ENCODE measurements at places on chromosomes 5 and 9.
A peak's percentile ranks its signal among the peaks of the same experiment; 100 is the strongest.

GRCh38 chr9:20988061-20988460 lies 43.4 kb downstream of the HACD4 start:
- DNase-seq: no peak

- no peak for DNase-seq
Observed at GRCh38 chr5:76351176-76351575, 51.9 kb upstream of the IQGAP2 start.

DNA sequence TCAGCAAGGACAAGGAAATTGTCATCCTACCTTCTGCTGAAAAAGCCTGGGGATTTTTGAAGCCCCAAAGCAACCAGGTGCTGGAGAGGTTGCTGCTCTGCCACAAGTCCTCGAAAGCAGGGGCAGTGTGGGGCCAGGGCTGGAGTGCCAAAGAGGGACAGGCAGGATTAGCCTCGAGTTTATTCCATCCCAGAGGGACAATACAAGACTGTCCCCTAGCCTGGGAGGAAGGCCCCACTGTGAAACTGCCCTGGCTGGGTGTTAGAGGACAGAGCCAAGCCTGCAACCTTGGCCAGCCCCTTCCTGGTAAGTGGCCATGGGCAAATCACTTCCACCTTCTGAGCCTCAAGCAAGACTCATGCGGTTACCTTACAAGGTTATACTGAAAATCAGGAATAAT lies 55.1 kb downstream of the WHRN start:
- no peak for DNase-seq

DNA sequence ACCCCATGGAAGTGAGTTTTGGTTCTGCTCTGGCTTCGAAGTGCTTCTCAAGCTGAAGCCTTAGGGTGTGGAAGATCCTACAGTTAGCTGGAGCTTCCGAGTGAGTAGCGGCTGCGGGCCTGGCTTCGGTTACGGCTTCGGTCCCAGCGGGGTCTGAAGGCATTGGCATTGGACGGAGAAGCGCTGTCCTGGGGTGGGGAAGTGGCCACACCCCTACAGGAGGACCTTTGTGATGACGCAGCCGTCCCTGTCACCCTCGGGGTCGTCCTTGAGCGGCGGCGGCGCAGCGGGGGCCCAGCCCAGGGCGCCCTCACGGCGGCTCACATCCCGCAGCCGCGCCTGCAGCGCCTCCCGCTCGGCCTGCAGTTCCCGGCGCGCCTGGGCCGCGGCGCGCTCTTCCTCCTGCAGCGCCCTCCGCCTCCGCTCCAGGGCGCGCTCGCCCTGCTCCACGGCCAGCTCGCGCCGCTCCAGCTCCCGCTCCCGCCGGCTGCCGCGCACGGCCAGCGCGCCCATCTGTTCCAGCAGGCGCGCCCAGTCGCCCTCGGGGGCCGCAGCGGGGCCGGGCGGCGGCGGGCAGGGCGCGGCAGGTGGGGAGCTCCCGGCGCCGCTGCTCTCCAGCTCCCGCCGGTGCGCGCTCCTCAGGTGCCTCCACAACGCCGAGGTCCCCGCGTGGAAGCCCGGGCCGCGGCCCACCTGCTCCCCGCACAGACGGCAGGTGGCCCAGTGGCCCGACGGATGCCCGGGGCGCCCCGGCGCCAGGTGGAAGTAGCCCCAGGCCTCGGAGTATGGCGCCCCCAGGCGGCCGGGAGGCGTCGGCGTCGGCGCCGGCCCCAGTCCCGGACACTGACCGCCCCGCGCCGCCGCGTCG lies 9.9 kb downstream of the ZBED3 start:
- peak; percentile 53 for DNase-seq

DNA sequence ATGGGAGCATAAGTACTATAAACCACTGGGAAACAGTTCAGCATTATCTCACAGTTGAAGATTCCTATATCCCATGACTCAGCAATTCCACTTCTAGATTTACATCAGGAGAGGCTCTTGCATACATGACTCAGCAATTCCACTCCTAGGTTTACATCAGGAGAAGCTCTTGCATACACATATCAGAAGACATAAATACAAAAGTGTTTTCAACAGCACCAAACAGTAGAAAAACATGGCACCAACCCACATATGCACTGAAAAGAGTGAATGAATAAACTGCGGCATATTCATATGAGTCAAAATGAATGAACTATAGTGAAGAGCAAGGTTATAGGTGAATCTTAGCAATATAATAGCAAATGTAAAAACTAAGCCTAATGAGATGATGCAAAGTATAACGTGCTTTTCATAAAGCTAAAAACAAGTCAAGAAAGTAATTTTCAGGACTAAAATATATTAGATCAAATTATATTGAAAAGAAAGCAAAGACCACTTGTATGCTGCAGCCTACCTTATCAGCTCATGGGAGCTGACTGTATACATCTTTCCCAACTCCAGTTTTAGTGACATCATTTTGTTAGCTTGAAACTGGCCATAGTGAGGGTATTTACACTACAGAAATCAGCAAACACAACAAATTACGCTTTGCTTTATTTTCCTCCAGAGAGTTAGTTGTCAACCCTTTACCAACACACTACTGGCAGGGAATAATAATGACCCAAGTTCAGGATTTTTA lies 95.8 kb downstream of the ANKRD18B start:
- DNase-seq: no peak

DNA sequence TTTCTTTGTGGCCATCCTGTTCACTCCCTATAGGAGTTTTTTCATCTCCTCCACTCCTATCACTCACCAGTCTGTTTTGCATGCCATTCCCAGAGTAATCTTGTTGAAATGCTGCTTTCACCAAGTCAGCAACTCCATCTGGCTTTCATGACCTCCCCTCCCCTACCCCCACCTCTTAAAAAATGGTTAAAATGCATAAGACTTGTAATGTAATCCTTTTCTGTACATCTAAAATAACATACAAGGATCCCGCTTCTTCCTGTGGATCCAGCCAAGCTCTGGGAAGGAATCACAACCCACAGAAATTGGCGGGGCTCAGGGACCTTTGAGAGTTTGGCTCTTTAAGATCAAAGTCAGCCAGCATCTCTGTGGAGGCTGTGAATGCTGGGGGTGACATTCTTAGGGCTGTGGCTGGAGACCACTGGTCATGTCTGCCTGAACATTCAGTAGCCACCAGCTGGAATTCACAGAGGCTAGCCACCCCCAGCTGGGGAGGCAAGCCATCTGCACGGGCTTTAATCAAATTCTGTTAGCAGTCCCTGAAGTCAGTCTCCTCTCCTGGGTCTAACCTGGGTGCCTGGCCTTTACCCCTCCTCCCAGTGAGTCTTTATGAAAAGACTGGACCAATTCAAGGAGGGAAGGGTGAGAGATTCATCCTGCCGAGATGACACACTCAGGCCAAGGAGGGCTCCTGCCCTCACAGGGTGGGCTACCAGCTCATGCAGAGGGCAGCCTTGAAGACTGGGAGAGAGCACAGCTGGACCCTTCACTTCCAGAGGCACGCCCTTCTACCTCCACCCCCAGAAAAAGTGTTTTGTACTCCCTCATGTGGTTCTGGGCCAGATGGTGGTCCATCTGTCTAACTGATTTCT lies 132.9 kb downstream of the LIFR start:
- DNase-seq: no peak

DNA sequence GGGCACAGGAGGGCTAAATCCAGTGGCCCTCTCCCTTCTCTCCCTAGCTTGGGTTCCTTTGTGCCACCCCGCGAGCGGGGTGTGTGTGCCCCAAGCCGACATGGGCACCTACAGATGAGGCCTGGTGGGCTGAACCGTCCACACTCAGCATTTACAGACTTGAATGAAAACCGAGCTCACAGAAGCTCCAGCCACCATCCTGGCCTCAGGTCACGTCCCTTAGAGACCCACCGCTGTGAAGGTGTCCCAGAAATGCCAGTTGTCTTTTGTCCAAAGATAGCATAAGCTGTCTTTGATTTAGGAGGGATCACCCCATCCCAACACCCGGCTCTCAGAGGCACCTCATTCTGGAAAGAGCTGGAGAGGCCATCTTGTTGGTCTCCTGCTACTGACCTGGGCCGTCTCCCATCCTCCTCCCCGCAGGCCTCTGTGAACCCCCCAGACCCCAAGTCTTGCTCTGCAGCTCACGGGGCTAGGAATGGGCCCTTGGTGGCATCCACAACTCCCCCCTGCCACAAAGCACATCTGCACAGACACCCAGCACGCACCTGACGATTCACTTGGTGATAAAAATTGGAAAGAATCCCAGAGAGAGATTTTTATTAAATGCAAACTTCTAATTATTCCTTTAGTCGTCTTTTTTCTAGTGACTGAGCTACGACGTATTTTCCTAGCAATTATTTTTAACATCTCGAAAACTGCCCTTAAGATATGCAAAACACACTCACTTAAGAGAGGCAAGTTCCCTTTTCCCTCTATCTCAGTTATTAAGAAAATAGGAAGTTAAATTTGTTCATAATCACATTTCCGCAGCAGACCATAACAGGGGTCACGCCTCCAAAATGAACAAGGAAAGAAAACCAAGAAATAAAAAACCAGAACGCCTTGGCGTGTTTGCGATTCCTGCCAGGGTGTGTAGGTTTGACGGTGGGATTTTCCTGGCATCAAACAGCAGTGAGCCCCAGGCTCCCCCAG lies 80.5 kb upstream of the LMX1B start:
- DNase-seq: no peak

DNA sequence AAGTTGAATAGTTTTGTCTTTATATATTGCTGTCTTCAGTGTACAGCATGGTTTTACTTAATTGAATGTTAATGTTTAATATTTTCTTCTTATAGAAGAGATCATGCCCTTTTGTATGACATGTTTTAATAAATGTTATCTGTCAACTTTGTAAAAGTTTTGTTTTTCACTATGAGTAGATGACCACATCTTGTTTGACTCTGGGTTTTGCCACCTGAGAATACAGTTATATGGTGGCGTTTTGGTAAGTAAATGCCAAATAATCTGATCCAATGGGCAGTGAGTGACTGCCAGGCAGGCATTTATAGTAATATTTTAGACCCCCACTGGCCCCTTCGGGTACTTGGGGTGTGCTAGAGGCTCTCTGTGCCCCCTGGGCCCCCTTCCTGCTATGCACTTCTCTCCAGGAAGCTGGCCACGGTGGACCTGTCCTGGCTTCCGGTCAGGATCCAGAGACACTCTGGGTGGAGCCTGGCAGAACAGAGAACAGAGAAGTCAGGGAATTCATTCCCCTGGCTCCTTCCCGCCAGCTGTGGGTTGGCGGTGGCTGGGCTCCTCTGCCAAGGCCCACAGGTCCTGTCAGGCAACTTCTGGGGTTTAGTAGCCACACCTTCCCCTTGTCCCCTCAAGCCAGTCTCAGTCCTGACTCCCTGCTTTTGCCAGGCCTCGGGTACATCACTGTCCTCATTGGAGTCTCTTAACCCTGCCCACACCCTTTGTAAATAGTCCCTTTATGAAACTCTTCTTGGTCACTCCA lies 22.2 kb upstream of the ZBTB34 start:
- DNase-seq: no peak

GRCh38 chr5:4949108-4949507 lies 191.0 kb upstream of the ADAMTS16 start:
- no peak for DNase-seq

- no peak for DNase-seq
Observed at GRCh38 chr9:136442265-136442664, 2.6 kb upstream of the INPP5E start.

GRCh38 chr9:130665029-130665430 lies 636 bp downstream of the PRDM12 start:
- DNase-seq: no peak

- DNase-seq: no peak
Observed at GRCh38 chr9:134306636-134307600, 19.3 kb upstream of the RXRA start.

GRCh38 chr9:133188006-133188842 lies 20.8 kb downstream of the OBP2B start:
- DNase-seq: no peak

GRCh38 chr9:37923796-37924427 lies 20.0 kb upstream of the SLC25A51 start:
- DNase-seq: no peak

DNA sequence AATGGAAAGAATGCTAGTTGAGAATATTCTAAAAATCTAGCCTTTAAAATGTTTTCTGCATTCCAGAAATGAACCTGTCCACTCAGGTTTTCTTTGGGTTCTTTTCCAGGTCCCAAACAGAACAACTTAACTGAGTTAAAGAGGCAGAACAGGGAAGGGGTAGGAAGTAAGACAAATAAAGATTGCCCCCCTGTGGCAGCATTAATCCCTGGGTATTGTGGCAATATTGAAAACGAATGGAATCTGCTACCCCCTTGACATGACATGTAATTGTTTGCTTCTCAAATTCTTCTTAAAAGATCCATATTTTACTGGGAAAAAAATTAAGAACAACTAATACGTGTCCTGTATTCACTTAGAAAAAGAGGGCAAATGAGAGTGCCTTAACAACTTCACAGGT lies 9.3 kb upstream of the RBM22 start:
- DNase-seq: no peak

DNA sequence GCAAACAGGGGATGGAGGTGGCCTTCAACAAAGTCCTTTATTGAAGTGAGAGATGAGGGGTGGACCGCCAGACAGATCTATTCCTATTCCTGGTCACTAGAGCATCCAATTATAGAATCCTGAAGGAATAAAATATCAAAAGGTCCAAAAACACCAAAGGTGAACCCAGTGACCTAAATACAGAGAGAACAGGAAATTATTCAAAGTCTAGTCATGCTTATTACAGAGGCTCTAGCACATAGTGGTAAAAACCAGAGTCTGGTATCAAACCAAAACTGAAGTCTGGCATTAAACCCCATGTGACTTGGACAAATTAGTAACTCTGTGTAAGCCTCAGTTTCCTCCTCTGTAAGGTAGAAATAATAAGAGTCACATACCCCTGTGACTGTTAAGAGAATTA lies 100.5 kb upstream of the SNX2 start:
- DNase-seq: no peak

- no peak for DNase-seq
Observed at GRCh38 chr5:97224112-97224750, 41.2 kb upstream of the RIOK2 start.

- DNase-seq: no peak
Observed at GRCh38 chr5:115801984-115802383, 14.5 kb downstream of the CDO1 start.

GRCh38 chr5:17187011-17187785 lies 30.2 kb upstream of the BASP1 start:
- no peak for DNase-seq

GRCh38 chr5:163433271-163433670 lies 4.1 kb upstream of the CCNG1 start:
- no peak for DNase-seq

GRCh38 chr9:91334053-91334452 lies 27.7 kb downstream of the AUH start:
- DNase-seq: peak; percentile 25

GRCh38 chr5:179607160-179607931 lies 16.1 kb downstream of the HNRNPH1 start:
- DNase-seq: no peak

DNA sequence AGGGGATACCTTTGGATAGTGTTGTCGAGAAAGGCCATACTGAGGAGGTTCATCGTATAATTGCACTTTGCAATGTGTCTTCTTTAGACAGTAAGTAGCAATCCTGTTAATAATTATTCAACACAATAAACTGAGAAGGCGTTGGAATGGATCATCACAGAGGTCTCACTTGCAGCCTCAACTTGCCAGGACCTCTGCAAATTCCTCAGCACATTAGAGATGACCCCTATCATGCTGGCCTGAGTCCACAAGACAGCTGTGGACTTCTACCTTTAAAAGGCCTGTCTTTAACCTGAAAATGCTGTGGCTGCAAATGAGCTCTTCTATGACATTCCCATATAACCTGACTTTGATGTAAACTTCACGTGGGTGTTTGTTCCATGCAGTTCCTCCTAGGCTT lies 14.1 kb downstream of the SH3TC2 start:
- DNase-seq: no peak

All from activated T-cell treated with anti-CD3 and anti-CD28 coated beads, Interleukin-2, amount 50 U/mL, for 72 hours (primary cell).